ENCODE measurements at places on chromosomes 3 and 15.

GRCh38 chr15:53962646-53963561 is 15.3 kb upstream of the UNC13C start:
- no peak for DNase-seq

DNA sequence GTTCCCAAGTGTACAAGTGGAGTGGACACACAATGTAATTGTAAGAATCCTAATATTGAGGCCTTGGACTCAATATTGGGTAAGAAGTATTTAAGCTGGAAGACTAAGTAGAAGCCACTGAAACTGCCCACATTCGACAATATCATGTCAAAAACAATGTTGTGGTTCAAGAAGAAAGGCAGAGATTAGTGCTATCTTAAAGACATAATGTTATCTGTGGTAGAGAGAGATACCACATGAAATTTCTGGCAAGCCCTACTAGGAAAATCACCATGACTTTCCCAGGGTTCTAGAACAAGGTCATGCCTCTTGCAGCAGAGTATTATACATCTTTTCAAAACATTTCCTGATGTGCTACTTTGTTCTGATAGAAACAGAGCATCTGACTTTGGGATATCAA is 192.6 kb downstream of the RAP2B start:
- DNase-seq: no peak

GRCh38 chr15:100758555-100758954 is 121.1 kb upstream of the ALDH1A3 start:
- no peak for DNase-seq

GRCh38 chr15:41816788-41817187 is 11.1 kb upstream of the JMJD7 start:
- no peak for DNase-seq

DNA sequence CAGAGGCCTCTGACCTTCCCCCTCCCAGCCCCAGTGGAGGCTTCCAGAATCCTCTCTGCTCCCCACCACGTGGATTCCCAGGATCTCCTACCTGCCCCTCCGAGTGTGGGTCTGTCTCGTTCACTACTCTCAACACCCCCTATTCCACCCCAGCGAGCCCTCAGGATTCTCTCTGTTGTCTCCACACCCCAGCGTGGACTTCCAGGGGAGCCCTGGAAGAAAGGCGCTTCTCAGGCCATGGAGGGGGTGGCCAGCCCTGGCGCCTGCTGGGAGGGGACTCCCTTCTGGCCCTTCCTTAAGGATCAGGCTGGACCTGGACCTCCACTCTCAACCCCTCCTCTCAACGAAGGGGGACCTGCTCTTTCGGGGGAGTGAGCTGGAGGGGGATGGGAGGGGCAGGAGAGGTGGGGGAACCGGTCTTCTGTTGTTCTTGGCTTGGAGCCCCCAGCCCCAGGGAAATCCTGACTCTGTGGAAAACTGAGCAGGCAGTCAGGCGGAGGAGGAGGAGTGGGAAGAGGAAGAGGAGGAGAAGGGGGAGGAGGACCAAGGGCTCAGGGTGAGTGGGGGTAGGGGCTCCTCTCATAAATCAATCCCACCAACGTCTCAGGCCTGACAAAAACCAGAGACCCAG is 32.9 kb downstream of the EPHB3 start:
- no peak for DNase-seq

GRCh38 chr3:1380926-1381646 is 288.3 kb downstream of the CNTN6 start:
- DNase-seq: no peak

DNA sequence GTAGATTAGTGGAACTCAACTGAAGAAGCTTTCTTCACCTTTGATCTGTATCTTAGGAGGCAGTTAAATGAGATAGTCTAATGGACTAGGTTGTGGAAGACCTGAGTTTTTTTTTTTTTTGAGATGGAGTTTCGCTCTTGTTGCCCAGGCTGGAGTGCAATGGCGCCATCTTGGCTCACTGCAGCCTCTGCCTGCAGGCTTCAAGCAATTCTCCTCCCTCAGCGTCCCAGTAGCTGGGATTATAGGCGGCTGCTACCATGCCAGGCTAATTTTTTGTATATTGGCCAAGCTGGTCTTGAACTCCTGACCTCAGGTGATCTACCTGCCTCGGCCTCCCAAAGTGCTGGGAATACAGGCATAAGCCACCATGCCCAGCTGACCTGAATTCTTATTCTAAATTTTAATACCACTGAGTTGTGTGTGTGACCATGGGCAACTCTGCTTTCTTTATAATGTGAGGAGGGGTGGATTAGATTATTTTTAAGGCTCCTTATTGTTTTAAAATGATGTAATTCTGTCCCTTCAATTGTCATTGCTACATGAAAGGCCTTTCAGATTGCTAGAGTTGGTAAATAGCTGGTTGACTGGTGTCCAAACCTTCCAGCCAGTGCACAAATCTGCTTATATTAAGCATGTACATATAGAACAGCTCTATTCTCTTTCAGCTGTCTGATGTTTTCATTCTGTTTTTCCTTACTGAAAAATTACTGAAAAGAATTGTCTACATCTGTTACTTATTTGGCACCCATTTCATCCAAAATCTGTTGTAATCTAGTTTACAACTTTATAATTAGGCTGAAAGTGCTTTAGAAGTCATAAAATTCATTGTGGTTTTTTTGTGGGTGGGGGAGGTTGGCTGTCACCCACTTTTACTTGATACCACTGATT is 2.3 kb downstream of the LNP1 start:
- DNase-seq: no peak

DNA sequence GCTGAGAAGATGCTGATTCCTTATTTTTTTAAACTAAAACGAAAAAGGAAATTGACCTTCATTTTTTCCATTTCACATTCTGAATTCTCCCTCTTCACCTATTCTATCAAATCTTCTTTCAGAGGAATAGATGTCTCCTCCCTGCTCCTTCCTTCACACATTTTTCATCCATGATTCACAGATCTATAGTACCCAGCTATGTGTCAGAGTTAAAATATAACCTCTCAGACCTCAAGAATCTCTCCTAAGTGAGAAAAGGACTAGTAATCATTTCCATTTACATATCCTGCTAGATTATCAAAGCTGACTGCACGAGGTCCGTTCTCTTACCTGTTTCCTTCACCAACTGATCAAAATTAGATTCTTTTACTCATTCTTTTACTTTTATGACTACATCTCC is 1297.6 kb upstream of the ALCAM start:
- no peak for DNase-seq

DNA sequence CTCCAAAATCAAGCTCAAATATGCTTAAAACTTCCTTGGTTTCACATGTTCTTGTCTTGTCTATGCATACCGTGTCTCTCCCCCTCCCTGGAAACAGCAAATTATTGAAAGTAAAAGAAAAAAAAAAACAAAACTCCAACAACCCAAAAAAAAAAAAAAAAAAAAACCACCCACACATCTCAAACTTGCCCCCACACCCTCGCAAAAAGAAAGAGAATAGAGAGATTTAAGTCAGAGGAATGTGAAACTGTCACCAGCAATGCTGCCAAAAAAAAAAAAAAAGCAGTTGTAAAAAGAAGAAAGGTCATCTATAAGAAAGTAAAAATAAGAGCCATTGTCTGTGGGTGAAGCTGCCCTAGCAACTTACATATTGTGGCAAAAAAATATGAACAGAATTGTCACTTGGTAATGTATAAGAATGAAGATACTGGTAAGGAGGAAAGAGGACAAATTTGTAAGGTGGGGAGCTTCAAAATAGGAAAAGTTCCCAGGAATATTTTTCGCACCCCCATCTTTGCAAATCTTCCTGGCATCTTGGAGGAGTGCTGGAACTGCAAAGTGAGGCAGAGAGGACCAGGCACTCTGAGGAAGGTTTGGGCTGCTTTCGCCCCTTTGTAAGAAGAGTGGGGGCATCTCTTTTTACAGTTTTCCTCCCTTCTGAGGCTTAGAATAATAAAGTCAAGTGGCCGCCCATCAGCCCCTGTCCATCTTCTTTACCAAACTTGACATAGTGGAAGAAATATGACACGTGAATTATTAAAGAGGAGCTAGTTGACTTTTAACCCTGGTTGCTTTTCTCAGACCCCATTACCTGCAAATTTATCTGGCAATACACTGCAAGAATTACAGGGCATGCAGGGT is 81.8 kb downstream of the NR2F2 start:
- DNase-seq: no peak

DNA sequence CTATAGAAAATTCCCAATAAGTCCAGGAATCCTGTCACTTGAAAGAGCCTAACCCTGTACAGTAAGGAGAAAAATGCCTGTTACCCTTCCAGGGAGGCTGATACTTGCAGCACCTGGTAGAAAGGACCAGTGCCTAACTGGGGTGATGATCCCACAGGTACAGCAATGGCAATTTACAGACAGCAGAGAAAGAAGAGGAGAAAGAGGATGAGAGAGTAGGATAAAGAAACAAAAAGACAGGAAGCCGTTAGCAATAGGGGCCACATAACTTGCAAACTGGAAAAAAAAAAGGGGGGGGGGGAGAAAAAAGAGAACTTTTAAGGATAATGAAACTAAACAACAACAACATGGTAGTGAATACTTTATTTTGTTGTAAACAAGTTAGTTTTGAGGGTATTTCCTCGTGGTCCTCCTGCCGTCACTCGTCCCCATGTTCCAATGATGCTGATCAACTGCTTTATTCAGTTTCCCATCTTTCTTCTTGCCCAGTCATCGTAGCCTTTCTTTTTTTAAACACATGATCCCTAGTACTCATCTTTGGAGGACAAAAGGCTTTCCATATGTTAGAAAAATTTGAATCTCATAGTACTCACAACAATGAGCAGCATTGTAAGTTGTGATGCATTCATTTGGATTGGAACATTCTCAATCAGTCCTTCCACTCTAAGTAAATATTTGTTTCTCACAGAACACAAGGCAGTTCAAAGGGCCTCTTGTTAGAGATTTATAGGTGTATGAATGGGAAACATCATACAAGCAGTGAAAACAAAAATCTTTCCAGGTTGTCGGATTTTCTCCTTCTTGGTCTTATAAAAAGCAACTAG is 8.6 kb downstream of the TM4SF1 start:
- no peak for DNase-seq

DNA sequence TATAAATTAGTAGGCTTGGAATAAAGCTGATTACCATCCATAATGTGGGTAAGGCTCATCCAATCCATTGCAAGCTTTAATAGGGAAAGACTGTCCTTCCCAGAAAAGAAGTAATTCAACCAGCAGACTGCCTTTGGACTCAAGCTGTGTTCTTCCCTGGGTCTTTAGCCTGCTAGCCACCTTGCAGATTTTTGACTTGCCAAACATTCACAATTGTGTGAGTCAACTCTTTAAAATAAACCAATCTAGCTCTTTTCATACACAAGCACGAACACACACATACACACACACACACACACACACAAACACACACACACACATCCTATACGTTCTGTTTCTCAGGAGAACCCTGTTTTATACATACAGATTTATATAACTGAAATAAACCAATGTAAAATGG is 248.1 kb downstream of the NAALADL2 start:
- DNase-seq: no peak

DNA sequence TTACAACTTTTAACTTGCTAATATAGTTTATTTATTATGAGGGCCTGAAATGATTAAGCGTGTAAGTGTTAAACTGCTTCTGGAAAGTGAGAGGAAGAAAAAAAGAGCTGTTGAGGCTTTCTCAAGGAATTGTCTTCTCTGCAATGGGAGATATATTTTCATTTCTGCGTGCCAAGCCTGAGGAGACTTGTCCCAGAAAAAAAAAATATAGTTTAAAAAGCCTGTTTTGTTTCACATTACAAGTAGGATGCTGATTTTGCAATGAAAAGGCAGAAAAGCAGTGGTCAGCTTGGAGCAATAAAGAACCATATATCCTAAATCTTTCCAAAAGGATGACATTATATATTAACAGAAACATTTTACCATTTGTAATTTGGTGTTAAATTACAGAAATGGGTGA is 115.5 kb downstream of the GMNC start:
- DNase-seq: no peak

DNA sequence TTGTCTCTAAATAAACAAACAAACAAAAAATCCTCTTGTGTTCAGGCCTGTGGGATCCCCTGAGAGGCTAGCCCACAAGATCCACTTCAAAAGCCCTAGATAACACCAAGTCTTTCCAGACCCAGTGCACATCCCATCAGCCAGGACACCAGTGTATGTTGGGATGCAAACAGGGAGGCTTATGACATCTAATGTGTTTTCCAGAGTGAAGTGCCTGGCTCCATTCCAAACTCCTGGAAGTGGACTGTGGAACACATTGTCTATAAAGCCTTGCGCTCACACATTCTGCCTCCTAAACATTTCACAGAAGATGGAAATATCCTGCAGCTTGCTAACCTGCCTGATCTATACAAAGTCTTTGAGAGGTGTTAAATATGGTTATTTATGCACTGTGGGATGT is 57.0 kb downstream of the MLH1 start:
- no peak for DNase-seq

DNA sequence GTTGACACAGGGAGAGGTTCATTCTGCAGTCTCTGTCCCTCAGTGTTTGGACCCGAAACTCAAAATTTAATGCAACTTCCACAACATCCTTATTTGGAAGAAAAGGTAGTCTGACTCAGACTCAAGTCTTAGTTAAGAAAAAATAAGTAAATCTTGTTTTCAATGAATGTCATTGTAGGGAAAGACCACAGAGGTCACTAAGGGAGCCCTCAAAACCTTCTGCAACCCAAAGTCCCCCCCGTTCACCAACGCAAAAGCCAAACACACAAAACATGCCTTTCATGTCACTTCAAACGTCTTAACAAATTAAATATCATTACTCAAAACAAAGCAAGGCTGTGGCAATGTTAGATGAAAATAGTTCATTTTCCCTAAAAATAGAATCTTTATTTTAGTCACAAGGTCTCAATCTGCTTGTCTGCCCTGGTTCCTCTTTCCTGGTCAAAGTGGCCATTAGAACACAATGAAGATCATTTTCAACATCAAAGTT is 20.9 kb upstream of the SSUH2 start:
- DNase-seq: no peak

DNA sequence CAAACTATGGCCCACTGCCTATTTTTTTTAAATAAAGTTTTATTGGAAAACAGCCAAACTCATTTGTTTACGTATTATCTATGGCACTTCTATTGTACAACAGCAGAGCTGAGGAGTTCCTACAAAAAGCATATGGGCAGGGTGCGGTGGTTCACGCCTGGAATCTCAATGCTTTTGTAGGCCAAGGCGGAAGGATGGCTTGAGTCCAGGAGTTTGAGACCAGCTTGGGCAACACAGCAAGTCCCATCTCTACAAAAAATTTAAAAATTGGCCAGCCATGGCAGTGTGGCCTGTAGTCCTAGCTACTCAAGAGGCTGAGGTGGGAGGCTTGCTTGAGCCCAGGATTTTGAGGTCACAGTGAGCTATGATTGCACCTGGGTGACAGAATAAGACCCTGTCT is 142.3 kb downstream of the RORA start:
- no peak for DNase-seq

GRCh38 chr15:79812541-79812940 is 84.3 kb downstream of the MTHFS start:
- DNase-seq: no peak

DNA sequence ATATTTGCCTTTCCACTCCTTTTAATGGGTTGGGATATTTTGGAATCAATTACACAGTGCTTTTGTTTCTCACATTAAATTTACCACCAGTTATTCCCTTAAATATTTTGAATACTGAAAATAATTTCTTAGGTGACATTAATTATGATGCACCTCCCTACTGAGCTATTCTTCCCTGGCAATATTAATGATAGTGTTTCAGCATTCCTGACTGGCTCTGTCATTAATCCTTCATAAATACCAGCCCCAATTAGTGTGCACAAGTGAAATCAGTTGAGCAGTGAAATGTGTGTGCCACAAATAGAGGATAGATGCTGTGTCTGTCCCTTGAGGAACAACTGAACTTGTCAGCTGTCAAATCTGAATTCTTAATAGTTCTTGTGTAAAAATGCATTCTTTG is 304.0 kb downstream of the CACNA2D3 start:
- no peak for DNase-seq

GRCh38 chr3:98029083-98029482 is 6.0 kb downstream of the GABRR3 start:
- no peak for DNase-seq
